Bronchus fibroblast of lung (primary cell): ENCODE measurements at places on chromosomes 2 and 18. TPM values are rescaled to one million over a fixed set of nuclear protein-coding genes. Genes with fewer than 3 reads are reported as not detected.

Gene NPHP1
- total RNA-seq, result 4.9 and 8.4 TPM in 2 replicates

Gene SMYD5
- total RNA-seq, result 24.0 and 32.1 TPM in 2 replicates

Gene NDUFAF7
- total RNA-seq, result 10.6 and 12.3 TPM in 2 replicates

Gene CRYGD
- total RNA-seq, result not detected in 2 replicates

Gene FAM228A
- total RNA-seq, result 0.34 and 1.5 TPM in 2 replicates

Gene RIT2
- not detected in 2 replicates for total RNA-seq

Gene TMEM150A
- 9.9 and 10.7 TPM in 2 replicates for total RNA-seq

Gene ERBB4
- total RNA-seq, result not detected in 2 replicates

Gene GAREM2
- total RNA-seq, result 0.34 and 0.45 TPM in 2 replicates
